ENCODE measurements at places on chromosomes 6 and 20. TPM values are rescaled to one million over a fixed set of nuclear protein-coding genes. Genes with fewer than 3 reads are reported as not detected.

- DNase-seq = no peak
Measured at GRCh38 chr6:35724059-35724458, 12.8 kb upstream of the ARMC12 start.

DNA sequence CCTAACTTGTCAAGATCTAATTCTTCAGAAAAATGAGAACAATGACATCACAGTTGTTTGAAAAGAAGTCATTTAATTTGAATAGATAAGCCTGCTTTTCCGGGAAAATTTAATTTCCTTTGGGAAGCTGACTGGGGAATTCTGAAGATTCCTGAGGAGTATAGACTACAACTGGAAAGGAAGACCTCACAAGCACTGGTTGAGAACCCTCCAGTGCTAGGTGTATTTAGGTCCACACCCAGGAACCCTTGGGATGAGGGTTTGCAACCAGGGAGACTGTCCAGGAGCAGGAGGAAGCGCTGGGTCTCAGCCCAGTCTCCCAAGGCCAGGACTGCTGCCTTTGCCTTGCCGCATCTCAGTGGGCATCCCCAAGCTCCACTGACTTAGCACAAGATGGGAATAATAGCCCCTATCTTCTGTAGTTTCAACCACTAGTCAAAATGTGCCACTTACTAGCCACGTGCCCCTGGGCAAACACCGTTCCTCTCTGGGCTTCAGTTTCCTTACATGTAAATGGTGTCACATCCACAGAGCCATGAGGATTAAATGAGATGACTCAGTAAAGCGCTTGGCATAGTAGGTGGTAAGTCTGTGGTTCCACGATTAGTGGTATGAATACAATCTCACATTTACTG is 6.9 kb upstream of the CD93 start:
- no peak for DNase-seq

GRCh38 chr6:104459543-104459942 is 400.2 kb downstream of the HACE1 start:
- DNase-seq = no peak

DNA sequence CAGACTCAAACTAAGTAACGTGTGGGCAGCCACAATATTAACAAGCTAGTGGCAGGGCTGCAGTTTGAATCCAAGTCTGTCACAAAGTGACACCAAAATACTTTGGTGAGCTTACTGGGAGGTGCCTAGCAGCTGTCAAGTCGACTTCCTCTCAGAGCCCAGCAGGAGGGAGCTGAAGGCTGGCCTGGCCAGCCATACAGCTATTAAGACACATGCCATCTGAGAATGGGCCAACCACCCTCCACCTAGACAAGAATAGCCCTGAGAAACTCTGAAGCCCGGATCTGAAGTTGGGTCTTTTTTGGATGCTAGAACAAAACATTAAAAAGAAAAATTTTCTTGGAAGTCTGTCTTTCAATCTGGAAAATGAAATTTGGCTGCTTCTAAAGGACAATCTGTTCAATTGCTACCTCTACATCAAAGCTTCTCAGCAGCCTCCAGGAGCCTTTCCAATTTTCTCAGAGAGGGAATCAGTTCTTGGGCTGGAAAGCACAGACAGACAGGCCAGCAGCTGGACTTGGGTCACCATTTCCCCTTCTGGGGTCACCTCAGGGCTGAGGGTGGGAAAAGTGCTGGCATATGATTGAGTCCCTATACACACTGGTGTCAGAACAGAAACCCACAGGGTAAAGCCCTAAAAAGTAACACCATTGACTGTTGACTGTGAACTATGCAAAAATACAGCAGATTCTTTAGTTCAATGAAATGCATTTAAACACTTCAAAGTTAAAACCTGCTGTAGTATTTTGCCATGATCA is 42.9 kb downstream of the UQCC1 start:
- DNase-seq = peak; percentile 14

- DNase-seq = peak; percentile 73
Measured at GRCh38 chr6:32047855-32048766, 9.9 kb downstream of the CYP21A2 start.

DNA sequence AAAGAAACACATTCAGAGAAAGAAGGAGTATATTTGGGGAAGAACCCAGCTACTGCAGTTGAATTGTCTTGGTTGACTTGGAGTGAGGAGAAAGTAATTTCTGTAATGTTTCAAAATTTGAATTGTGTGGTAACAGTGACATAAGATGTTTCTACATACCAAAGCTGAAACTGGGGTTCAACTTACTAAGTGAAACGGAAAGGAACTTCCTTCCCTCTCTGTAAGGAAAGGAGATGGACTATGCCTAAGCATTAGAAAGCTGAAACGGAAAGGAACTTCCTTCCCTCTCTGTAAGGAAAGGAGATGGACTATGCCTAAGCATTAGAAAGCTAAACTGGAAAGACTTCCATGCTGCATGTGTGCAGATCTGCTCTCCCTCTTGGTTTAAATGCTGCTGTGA is 46.0 kb downstream of the HUS1B start:
- no peak for DNase-seq

- DNase-seq = peak; percentile 59
Measured at GRCh38 chr20:58851221-58851968, 693 bp upstream of the GNAS-AS1 start.

- DNase-seq = no peak
Measured at GRCh38 chr6:151038616-151039015, 173.1 kb downstream of the MTHFD1L start.

GRCh38 chr6:37074053-37074827 is 68.8 kb downstream of the FGD2 start:
- DNase-seq = peak; percentile 26

DNA sequence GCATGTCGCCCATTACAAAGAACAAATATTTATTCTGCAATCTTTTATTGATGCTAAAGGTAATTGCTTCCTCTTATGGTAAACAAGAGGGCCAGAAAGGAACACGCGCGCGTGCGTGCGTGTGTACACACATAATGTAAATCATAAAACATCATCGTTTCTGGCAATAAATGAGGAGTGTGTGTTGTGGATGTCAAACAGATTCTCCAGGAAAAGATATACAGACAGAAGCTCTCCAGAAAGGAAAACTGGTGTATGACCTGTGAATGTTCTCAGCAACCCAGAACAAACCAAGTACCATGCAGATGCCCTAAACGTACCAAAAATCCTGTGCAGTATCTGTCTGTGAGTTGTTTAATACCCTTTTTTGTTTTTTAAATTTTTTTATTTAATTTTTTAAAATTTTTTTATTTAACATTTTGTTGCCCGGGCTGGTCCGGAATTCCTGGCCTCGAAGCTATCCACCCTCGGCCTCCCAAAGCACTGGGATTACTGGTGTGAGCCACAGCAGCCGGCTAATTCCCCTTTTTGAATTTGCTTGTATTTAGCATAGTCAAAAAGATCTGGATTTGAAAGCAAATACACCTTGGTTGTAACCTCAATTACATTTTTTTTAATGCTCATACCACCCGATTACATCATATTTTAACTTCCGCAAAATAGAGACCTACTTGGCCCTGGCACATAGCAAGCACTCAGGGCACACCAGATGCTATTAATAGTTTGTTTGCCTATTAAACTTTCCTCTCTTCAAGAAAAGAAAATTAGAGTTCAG is 909 bp upstream of the NUDT3 start:
- DNase-seq = no peak

DNA sequence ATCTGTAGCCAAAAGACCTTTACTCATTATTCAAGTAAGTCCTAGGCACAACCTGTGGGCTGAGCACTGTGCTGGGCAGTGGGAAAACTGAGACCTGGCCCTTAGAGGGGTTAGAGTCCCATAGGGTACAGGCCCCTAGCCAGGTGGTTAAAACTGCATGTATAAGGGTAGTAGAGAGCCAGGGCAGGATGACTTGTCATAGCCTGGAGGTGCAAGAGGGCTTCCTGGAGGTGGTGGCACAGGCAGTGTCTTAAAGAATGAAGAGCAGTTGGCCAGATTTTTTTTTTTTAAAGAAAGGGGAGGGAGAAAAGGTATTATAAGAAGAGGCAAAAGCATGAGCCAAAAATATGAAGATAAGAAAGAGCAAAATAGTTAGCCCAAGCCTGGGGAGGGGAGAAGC is 176.6 kb upstream of the KCNK16 start:
- no peak for DNase-seq

DNA sequence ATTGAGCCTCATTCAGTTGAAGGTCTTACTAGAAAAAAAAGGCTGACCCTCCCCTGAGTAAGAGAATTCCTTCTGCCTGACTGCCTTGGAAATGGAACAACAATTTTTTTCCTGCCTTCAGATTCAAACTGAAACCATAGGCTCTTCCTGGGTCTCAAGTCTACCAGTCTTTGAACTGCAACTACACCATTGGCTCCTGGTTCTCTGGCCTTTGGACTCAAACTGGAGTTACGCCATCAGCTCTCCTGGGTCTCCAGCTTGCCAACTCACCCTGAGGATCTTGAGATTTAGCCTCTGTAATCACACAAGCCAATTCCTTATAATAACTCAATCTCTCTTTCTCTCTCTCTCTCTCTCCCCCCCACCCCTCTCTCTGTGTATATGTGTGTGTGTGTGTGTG is 36.0 kb upstream of the SNX9 start:
- peak; percentile 25 for DNase-seq

GRCh38 chr6:134295953-134296553 is 21.9 kb downstream of the SGK1 start:
- DNase-seq = peak; percentile 96

- no peak for DNase-seq
Measured at GRCh38 chr6:40714143-40714542, 127.0 kb upstream of the LRFN2 start.

DNA sequence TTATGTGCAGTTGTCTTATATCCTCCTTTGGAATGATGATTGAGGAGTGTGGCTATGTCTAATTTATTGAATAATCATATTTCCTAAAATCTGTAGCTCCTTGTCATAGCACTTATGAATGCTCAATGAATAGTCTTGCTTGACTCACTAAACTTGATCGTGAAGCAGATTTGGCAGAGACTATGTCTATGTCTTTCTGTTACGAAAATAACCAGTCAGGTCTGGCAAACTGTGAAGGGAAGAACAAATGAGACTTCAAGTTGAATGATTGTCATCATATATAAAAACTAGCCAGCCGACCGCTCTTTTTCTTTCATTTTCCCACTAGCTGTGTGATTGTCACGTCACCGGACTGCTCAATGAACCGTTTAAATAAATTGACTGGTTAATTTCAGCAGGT is 1303.9 kb upstream of the GJE1 start:
- DNase-seq = no peak

DNA sequence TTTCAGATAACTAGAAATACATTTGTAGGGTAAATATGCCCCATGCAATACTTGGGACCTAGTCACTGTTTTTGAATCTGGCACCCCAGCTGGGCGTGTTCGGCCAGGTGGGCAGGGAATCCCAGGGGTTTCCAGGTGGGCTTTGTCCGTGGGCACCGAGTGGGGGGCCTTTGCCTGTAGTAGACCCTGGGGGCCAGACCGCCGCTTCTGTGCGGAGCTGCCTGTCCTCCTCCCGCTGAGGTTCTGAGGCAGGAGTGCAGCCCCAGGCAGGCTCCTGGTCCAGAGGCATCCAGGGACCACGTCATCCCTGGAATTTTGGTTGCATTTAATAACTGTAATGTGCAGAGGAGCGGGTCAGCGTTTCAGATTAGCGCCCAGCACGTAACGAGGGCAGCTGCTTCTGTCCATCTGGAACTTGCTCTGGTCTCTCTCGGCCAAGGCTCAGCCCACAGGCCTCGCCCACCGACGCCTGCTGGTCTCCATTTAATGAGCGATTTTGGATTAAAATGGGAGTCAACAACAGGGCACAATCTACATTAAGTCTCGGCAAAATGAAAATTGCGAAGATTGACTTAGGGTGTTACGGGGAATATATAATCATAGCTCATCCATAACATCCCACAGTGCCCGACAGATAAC is 12.8 kb downstream of the BHLHE23 start:
- no peak for DNase-seq

DNA sequence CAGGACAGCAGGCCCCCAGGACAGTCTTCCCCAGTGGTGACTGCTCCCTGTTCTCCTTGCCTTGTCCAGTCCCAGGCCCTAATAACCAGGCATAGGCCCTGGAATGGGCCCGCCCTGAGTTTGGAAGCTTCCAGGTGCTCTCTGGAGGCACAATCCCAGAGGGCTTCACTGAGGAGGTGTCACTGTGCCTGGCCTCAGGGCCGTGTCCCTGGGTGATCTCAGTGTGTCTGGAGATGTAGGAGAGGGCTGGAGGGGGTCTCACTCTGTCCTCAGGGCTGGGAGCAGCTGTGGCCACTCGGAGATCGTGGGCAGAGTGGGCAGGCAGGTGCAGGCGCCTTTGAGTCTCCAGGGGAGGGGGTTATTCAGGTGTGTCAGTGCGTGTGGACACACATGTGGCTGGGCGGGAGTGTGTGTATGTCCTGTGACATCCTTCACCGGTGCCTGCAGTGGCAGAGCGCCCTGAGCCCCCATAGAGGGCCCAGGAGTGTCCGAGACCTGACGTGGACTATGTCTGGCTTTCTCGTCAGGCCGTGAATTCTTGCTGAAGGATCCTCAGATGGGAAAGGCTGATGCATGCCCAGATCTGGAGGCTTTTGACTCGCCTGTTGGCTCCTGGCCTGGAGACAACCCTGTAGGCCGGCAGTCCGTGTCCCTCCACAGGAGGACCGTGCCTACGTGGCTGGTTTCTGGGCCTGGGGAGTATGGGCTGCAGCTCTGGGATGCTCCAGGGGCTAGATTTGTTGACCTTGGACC is 5.5 kb upstream of the NPBWR2 start:
- no peak for DNase-seq

DNA sequence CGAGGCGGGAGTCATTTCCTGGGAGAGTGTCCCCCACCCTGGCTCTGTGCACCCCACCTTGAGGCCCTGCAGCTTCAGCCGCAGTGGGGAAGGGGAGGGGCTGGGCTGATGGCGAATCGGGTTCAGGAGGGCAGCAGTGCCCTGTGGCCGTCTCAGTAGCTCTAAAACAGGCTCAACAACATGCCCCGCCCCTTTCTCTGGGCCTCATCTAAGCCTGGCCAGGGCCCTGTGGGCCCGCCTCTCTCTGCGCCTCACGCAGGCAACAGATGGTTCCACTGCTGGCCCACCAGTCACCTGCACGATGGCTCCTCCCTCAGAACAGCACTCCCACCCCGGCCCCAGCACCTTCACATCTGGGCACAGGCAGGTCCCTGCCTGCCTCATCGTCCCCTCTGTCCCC is 30.2 kb downstream of the CHRNA4 start:
- no peak for DNase-seq

- DNase-seq = no peak
Measured at GRCh38 chr20:46541229-46541935, 9.1 kb downstream of the OCSTAMP start.

- no peak for DNase-seq
Measured at GRCh38 chr6:160095146-160095845, 26.3 kb upstream of the SLC22A1 start.

The ERVFRD-1 gene
- not detected for polyA plus RNA-seq

The C6orf15 gene
- not detected for polyA plus RNA-seq

The NKX2-2 gene
- polyA plus RNA-seq = not detected

The DUSP15 gene
- not detected for polyA plus RNA-seq

The FOXF2 gene
- 2.7 TPM for polyA plus RNA-seq

The PKHD1 gene
- polyA plus RNA-seq = not detected
